T-helper 2 cell (primary cell): ENCODE measurements at places on chromosomes 7 and 10.

- DNase-seq, result no peak
Measured at GRCh38 chr10:114412907-114413797, 8.8 kb upstream of the AFAP1L2 start.

DNA sequence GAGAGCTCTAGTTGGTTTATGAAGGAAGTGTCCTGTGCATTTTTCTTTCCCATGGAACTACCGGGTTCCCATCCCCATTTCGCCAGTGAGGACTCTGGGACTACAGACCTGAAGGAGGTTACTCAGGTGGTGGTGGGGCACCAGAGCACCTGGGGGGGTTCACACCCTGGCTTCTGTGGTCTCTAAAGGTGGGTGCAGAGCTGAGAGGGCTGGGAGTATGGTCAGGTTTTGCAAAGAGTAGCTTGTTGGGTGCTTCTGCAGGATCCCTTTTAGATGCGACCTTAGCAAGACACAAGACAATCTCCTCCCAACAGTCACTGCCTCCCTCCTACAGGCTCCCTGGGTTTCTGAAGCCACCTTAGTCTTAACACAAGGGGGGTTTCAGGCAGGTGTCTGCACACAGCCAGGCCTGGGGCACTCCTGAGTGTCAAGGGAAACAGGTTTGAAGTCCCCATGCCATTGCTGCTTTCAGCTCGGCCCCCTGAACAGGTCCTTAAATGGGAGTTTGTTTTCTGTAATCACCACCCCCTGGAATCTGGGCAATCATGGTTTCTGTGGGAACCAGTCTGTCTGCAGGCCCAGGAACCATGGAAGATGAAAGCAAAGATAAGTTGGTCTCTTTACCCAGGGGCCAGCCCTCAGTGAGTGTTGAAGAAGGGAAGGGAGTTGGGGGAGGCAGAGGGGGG is 9.9 kb upstream of the CXCL12 start:
- DNase-seq, result no peak

DNA sequence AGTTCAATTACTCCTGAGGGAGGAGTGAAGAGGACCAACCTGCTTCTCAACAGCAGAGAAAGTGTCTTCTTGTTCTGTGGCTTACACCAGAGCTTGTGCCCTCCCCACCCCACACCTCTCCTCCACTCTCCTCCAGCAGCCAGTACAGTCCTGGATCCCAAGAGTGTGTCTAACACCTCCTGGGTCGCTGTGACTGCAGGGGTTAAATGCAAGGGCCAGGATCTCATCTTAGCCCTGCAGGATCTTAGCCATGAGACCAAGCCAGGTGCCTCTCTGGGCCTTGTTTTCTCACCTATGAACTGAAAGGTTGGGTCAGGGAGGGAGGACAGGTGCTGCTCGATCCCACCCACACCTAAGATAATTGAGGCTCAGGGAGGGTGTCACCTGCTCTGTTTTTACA is 34.5 kb upstream of the MSRB2 start:
- DNase-seq, result no peak

DNA sequence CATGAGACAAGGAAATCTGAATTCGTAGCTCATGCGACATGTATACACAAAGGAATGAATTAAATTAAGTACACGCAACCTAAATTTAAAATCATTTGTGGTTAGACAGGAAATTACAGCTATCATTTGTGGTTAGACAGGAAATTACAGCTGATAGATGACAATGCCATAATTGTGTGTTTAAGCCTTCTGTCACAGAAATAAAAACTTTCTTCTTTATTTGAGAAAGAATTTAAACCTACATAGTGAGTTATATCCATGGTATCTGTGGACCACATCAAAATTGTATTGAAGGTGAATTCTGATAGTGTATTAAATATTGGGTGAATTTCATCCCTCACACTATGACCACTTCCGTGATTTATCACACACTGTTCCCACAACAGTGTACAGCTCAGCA is 362.9 kb downstream of the MAGI2 start:
- no peak for DNase-seq

- no peak for DNase-seq
Measured at GRCh38 chr10:10600004-10600403, 417.7 kb upstream of the CELF2 start.

DNA sequence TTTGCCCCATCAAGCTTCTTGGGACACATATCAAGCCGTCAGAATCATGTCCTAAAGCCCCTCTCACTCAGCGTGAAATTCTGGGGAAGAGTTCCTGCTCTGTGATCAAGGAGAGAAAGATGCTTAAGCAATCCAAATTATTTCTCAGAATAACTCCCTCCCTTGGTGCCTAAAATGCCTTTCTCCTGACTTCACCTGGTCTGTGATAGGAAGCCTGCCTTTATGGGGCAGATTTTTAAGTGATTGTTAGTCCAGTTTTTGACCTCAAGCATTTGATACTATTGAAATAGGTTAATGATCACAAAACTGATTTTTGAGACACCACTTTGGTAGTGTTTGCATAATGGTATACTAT is 76.4 kb upstream of the MAGI2 start:
- DNase-seq, result no peak

GRCh38 chr10:122419876-122420623 is 34.4 kb upstream of the ARMS2 start:
- no peak for DNase-seq

- no peak for DNase-seq
Measured at GRCh38 chr7:157908006-157908782, 571.4 kb downstream of the DNAJB6 start.

DNA sequence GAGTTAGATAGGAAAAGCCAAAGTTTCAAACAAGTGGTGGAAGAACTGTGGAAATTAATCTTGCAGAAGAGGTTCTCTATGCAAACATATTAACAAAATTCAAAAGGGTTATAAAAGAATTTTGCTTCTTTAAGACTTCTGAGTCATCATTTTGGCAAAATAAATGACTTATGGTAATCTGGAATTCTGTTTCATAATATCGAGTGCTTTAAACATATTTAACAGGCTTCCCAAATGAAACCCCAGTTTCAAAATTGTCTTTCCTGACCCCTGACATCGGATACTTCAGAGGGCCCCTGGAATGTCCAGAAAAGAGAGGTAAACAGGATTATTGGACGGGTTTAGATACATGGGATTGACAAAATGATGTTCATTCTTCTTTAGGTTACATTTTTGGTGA is 444.6 kb downstream of the HTR7 start:
- no peak for DNase-seq

DNA sequence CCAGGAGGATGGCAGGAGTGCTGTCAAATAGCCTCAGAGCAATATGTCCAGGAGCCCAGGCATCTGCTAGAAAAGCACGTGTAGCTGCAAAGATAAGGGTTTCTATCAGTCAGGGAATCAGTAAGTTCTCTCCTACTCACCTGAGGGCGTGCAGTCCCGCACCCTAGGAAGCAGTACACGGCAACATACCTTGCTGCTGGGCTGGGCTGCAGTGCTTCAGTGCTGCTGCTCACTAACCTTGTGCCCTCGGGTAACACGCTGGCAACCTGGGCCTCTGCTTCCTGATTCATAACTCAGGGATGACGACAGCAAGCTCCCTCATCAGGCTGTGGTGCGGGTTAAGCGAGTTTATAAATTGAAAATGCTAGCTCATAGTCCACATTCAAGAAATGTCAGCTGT is 29.5 kb upstream of the CCNY start:
- no peak for DNase-seq

GRCh38 chr7:36346260-36346831 is 43.3 kb upstream of the ANLN start:
- no peak for DNase-seq

DNA sequence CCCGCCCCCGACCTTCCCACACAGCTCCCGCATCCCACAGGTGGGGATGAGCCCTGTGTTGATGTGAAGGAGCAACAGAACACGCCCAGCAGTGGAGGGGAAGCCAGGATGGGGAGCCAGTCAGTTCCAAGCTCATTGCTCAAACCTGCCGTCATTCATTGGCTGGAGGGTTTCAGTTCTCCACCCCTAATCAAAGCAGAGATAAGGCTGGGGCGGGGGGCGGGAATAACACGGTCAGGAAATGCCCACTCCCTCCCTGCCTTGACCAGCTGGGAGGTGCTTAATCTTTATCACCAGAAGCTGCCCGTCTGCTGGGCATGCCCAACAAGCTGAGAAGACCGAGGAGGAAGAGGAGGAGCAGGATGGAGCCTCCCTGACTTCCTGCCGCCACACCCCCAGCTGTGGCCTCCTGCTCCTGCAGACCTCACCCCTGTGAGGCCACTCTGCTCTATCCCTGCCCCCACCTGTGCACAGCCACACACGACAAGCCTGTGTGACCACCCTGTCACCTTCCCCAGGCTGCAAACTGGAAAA is 265.1 kb downstream of the ZEB1 start:
- DNase-seq, result no peak

DNA sequence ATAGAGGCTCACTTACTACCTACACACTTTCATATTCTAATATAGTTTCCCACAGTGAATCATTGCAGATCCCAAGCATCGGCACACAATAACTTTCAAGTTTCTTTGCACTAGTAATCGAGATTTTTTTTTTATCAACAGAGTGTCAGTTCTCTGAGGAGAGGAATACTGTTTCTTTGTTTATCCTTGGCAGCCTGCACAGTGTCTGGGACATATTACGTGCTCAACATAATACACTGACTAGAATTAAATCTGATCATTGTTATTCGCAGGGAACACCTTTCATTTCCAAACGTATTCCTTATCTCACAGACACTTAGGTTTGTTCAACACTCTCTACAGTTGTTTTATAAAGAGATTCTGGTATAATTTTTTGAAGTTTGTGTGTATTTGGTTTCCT is 95.3 kb downstream of the CACNA2D1 start:
- DNase-seq, result no peak

DNA sequence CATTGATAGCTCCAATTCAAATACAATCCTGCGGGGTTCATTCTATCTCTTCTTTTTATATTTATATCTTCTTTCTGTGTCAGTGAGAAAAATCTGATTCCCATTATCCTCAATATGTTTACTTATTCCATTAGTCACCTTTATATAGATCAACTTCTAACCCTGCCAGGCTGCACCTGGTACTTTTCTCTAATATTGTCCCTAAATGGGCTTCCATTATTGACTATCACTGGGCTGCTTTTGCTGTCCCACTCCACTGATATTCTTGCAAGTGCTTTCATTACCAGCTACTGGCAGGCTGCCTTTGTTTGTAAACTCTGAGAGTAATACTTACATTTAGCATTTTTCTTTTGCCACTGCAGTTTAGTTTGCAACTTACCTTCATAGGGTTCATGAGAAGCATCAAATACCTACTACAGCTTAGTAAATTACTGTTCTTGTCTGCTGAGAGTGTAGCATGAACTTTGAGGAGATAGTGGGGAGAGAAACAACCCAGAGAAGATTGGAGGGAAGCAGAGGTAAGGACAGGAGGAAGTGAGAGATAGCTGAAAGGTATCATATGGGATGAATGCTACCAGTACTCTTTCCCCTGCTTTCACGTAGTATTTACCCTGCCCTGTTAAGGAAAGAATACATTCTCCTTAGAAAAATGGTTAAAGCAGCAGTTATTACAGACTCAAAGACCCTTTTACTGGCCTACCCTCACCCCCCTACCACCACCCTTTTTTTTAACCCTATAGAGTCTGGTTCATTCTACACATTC is 119.1 kb downstream of the PHTF2 start:
- no peak for DNase-seq

DNA sequence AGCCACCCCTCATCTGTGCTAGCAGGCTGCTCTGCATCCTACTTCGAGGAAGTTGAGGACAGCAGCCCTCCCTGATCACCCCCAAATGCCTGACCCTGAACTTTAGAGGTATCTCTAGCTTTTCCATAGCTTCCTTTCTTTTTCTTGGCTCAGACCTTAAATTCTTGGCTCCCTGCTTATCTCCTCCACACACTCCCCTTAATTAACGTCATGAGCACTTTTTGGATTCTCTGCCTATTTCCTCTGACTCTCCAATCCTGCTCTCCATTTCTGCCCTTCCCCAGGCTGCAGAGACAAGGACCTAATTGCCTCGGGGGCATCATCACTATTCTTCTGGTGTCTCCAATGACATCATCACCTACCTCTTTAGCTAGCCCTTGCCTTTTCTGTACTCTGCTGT is 40.8 kb upstream of the SEC61G start:
- DNase-seq, result no peak

DNA sequence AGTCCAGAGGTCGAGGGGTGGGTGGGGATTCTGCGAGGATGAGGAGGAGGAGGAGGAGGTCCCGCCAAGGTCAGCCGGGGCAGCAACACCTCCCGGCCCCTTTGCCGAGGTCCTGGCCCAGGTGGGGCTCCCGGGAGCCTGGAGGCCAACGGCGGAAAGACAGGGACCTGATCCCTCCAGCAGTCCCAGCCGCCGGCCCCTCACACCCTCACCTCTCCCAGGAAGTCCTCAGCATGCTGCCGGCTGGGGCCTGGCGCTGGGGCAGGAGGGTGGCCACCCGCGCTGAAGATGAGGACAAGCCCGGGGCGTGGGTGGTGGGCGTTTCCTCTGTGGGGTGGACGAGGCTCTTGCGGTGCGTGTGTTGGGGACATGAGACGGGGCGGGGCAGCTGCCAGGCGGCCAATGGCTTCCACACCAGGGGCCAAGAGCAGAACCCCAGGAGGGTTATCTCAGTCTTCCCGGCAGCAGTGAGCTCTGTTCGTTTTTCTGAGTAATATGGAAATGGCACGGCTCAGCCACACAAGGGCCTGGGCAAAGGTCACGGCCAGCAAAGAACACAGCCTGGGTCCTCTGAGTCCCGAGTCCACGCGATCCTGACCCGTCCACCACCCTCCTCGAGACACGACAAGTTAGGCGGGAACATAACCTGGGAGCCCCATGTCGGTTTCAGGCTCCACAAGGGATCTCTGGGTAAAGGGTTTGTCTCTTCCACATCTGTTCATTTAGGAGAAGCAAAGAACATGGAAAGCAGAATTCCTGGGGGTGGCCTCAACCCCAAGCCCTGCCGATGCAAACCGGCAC is 82.9 kb upstream of the PDGFA start:
- DNase-seq, result no peak

DNA sequence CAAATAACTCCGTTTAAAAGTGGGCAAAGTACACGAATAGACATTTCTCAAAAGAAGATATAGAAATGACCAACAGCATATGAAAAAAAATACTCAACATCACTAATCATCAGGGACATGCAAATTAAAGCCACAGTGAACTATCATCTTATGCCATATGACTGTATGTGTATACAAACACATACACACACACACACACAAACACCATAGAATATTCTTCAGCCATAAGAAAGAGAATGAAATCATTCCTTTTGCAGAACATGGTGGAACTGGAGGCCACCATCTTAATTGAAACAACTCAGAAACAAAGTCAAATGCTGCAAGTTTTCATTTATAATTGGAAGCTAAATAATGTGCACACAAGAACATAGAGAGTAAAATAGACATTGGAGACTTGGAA is 1019.4 kb downstream of the KCNMA1 start:
- DNase-seq, result no peak

DNA sequence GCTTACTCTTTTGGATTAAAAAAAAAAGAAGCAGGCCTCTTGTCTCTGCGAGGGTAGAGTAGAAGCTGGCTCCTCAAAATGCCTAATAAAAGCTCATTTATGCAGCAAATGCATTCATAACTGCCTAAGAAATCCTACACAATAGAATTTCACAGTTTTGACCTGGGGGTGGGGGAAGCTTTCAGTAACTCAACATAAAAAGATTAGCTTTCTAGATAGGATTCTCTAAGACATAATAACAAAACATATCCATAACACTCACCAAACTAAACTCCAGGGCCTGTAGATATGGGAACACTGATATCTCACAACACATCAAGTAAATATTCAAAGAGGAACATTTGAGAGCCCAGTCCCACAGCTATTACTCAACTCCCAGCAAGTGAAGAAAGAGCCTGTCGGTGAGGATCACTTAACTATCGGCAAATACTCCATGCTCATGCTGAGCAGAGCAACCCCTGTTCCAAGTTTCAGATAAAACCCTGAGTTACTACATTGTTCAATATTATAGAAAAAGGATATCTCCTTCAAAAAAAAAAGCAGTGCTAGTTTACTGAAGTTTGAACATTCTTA is 88.1 kb downstream of the COBL start:
- DNase-seq, result no peak
